ENCODE measurements at places on chromosomes 6 and 20. TPM values are rescaled to one million over a fixed set of nuclear protein-coding genes. Genes with fewer than 3 reads are reported as not detected.
A peak's percentile ranks its signal among the peaks of the same experiment; 100 is the strongest.

Gene DXO
- 14.5 TPM for total RNA-seq

GRCh38 chr6:103085801-103086200, 1692.3 kb downstream of the GRIK2 start:
- H3K4me1 ChIP-seq = no peaks in the 10 kb centered on the region
- DNase-seq = no peak
- H3K27me3 ChIP-seq = no peaks in the 10 kb centered on the region
- H3K4me3 ChIP-seq = no peak overlapping the region
- no peak overlapping the region for H3K27ac ChIP-seq
- no peaks in the 10 kb centered on the region for H3K36me3 ChIP-seq

DNA sequence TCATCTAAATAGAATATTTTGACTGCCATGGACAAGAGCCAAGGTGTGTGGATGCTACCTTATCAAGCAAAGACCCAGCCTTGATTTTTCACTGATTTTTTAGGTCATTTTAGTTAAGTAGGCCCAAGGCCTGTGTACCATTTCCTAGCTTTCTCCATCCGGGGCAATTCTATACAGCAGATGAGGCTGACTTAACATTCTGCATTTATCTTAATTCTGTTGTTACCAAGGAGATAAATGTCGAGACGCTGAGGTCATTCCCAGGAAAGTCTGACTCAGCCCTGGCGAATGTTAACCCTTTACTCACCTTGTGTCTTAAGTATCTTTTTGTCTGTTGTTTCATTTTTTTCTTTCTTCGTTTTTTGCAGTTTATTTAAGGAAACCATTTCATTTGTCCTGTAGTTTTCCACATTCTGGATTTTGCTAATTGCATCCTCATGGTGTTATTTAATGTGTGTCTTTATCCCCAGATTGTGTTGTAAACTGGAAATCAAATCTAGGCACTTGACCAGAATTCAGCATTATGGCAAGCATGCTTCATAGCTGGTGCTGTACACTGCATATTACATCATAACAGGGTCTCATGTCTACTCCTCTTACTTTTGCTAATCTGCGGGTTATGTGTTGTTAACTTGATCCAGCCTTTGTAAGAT, 277.0 kb downstream of the CDKAL1 start:
- H3K4me1 ChIP-seq = peaks cover 64% of the 10 kb centered on the region
- H3K4me3 ChIP-seq = peak overlapping the region; percentile 74
- H3K27me3 ChIP-seq = no peaks in the 10 kb centered on the region
- H3K27ac ChIP-seq = peak overlapping the region; percentile 97
- DNase-seq = peak; percentile 92

DNA sequence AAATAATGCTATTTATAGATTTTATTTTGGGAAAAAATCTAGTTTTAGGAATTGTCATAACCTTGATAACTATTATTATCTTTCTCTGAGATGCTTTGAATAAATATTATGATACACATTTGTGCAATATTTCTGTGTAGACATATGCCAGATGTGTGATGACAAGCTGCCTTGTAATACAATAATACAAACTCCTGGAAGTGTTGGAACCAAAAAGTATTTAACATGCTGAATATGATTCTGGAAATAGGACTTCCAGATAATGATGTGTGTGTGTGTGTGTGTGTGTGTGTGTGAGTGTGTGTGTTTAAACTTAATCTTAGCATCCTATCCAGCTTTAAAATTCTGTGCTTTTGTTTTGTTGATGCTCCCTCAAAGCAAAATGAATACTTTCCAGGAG, 233.6 kb downstream of the ADGRB3 start:
- DNase-seq = no peak
- H3K27me3 ChIP-seq = no peaks in the 10 kb centered on the region
- no peaks in the 10 kb centered on the region for H3K36me3 ChIP-seq
- H3K27ac ChIP-seq = no peak overlapping the region

- peak overlapping the region; percentile 83 for H3K4me3 ChIP-seq
- H3K4me1 ChIP-seq = peaks cover 27% of the 10 kb centered on the region
Measured at GRCh38 chr6:25137480-25137879, 141.7 kb upstream of the CARMIL1 start.

- H3K36me3 ChIP-seq = peaks cover 14% of the 10 kb centered on the region
- H3K27me3 ChIP-seq = no peaks in the 10 kb centered on the region
- DNase-seq = no peak
- peak overlapping the region; percentile 91 for H3K27ac ChIP-seq
- H3K4me3 ChIP-seq = peak overlapping the region; percentile 98
- peaks cover 41% of the 10 kb centered on the region for H3K4me1 ChIP-seq
Measured at GRCh38 chr6:43687079-43687436, 533 bp downstream of the MRPS18A start.

GRCh38 chr20:52830598-52830997, 141.6 kb upstream of the TSHZ2 start:
- H3K4me3 ChIP-seq = no peak overlapping the region
- no peaks in the 10 kb centered on the region for H3K4me1 ChIP-seq
- H3K36me3 ChIP-seq = peaks cover 7% of the 10 kb centered on the region
- H3K27ac ChIP-seq = no peak overlapping the region

DNA sequence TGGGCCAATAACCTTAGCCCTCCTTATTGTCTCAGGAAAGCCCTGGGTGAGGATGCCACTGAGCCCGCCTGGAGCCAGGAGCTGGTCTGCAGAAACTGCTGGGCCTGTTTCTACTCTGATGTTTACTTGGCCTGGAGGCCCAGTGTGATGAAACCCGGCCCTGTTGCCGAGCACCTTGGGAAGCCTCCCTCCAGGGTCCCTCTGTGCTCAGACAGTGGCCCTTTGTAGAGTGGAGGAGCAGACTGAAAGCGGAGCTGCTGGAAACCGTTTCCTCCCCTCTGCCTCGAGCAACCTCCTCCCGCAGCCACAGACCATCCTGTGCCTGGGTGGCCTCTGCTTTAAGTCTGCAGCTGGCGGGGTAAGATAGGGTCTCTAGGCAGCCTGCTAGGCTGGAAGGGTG, 84.1 kb upstream of the EPB41L1 start:
- H3K4me3 ChIP-seq = no peak overlapping the region
- no peak for DNase-seq
- H3K27ac ChIP-seq = no peak overlapping the region
- no peaks in the 10 kb centered on the region for H3K4me1 ChIP-seq
- H3K36me3 ChIP-seq = no peaks in the 10 kb centered on the region
- peaks cover 19% of the 10 kb centered on the region for H3K27me3 ChIP-seq

DNA sequence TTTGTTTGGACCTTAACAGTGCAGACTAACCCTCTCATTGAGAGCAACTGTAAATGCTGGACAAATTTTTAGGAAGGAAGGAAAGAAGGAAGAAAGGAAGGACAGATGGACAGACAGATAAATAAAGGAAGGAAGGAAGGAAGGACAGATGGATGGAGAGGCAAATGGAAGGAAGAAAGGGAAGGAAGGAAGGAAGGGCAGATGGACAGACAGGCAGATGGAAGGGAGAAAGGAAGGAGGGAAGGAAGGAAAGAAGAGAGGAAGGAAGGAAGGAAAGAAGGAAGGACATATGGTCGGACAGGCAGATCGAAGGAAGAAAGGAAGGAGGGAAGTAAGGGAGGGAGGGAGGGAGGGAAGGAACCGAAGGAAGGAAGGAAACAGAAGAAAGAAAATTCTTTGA, 388.5 kb upstream of the CDH4 start:
- H3K36me3 ChIP-seq = no peaks in the 10 kb centered on the region
- no peaks in the 10 kb centered on the region for H3K4me1 ChIP-seq
- no peaks in the 10 kb centered on the region for H3K27me3 ChIP-seq

GRCh38 chr6:72367439-72367838, 254.4 kb upstream of the KCNQ5 start:
- peaks cover 34% of the 10 kb centered on the region for H3K4me1 ChIP-seq
- no peak for DNase-seq
- H3K27ac ChIP-seq = no peak overlapping the region
- no peak overlapping the region for H3K4me3 ChIP-seq

GRCh38 chr6:119966484-119966883, 616.9 kb upstream of the MAN1A1 start:
- H3K36me3 ChIP-seq = no peaks in the 10 kb centered on the region
- no peaks in the 10 kb centered on the region for H3K27me3 ChIP-seq
- DNase-seq = no peak
- no peaks in the 10 kb centered on the region for H3K4me1 ChIP-seq

DNA sequence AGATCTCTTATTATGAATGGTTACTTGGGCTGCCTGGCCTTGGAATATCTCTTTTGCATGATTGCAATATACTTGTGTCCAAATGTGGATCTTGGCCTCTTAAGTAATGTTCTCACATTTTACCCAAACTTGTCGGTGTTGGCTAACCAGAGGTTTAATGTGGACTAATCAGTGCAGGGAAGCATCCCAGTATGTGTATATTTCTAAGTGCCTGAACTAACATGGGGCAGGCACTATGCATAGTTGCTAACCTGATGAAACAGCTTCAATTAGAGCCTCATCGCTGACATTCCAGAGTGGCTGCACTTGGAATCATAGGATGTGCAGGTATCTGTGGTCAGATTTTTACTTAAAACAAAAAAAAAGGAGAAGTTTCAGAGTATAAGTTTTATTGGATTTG, 160.0 kb downstream of the PDE7B start:
- H3K27me3 ChIP-seq = no peaks in the 10 kb centered on the region
- no peak for DNase-seq
- H3K4me1 ChIP-seq = peaks cover 60% of the 10 kb centered on the region
- H3K36me3 ChIP-seq = peaks cover 26% of the 10 kb centered on the region
- H3K27ac ChIP-seq = peak overlapping the region; percentile 96
